ENCODE measurements at places on chromosomes 1 and 21.

DNA sequence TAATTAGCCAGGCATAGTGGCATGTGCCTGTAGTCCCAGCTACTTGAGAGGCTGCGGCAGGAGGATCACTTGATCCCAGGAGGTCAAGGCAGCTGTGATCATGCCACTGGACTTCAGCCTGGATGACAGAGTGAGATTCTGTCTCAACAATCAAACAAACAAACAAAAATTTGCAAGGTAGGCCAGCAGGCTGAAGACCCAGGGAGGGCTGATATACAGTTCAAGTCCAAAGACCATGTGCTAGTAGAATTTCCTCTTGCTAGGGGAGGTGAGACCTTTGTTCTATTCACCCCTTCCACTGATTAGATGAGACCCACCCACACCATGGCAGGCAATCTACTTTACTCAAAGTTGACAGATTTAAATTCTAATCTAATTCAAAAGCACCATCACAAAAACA is 31.2 kb upstream of the CNN3 start:
- H3K4me1 ChIP-seq: no peaks in the 10 kb centered on the region
- no peaks in the 10 kb centered on the region for H3K36me3 ChIP-seq
- H3K27me3 ChIP-seq: no peaks in the 10 kb centered on the region
- no peak overlapping the region for H3K4me3 ChIP-seq
- no peak for DNase-seq

DNA sequence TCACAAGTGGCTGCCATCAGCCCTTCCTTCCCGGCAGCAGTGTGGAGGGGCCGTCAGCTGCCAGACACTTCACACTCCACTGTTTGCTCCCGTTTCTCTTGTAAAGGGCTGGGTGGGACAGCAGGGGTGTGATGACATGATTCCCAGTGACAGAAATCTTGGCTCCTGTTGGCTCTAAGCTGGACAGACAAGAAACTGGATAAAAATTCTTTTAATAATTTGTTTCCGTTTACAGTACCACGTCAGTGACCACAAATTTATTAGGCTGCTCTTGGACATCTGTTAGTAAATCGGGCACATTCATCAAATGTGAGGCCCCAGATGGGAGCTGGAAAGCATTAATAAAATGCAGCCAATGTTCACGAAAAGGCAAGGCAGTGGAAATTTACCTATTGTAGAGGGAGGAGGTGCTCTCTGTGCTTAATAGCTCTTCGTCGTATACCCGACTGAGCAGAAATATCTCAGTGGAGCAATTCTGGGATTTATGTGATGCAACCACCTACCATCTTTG is 353.7 kb upstream of the GREM2 start:
- no peaks in the 10 kb centered on the region for H3K4me1 ChIP-seq
- no peak for DNase-seq
- no peak overlapping the region for H3K4me3 ChIP-seq
- H3K36me3 ChIP-seq: no peaks in the 10 kb centered on the region

- no peak overlapping the region for H3K27ac ChIP-seq
- H3K36me3 ChIP-seq: no peaks in the 10 kb centered on the region
- no peaks in the 10 kb centered on the region for H3K4me1 ChIP-seq
- H3K4me3 ChIP-seq: no peak overlapping the region
These were observed 122.3 kb upstream of the GRIK3 start for GRCh38 chr1:37156646-37157045.

DNA sequence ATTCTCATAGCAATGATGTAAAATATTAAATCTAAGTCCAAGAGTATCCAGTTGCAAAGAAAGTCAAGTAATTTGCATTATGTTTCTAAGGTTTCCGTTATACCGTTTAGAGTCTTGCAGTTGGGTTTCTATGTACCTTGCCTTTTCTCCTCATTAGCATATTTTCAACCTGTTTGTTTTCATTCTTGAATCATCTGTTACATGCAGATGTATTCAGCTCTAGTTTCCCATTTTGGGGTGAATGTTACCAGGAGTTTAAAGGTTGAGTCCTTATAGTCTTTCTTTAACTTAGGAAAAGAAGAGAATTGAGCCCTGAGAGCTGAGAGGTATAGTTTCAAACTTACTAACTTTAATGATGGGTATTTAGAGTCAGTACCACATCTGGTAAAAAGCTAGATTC is 139.9 kb downstream of the NFIA start:
- H3K4me1 ChIP-seq: peaks cover 20% of the 10 kb centered on the region
- H3K27me3 ChIP-seq: no peaks in the 10 kb centered on the region
- H3K36me3 ChIP-seq: no peaks in the 10 kb centered on the region
- no peak overlapping the region for H3K4me3 ChIP-seq
- H3K27ac ChIP-seq: no peak overlapping the region

DNA sequence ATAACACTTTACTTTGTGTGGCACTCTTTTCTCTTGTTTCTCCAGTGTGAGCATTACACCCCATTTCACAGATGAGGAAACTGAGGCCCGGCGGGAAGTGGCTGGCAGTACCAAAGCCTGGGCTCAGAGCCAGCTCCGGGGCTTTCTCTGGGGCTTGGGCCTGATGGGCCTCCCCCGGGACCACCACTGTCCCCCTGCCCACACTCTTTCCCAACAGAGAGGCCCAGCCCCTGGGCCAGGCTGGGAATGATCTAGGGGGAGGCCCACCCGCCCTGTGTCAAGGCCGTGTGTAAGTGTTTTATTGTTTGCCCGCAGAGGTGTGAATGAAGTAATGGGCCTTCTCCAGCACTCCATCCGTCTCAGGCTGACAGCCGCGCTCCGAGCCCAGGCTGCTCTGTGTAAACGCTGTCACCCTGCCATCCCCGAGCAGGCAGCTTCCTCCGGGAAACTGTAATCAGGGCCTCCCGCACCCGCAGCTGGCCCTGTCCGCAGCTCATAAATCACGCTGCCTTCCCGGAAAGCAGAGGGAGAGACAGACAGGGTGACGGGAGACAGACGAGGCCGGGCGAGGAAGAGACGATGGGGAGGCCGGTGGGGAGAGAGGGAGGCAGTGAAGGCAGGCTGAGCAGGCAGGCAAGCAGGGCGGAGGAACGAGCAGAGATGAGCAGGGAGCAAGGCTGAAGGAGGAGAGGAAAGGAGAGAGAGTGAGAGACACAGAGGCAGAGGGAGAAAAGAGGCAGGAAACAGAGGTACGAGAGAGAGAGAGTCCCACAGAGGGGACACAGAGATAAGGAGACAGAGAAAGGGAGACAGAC is 109.7 kb upstream of the ZBTB40 start:
- no peak overlapping the region for H3K4me3 ChIP-seq
- H3K27me3 ChIP-seq: no peaks in the 10 kb centered on the region
- no peak for DNase-seq
- no peaks in the 10 kb centered on the region for H3K4me1 ChIP-seq
- no peaks in the 10 kb centered on the region for H3K36me3 ChIP-seq

DNA sequence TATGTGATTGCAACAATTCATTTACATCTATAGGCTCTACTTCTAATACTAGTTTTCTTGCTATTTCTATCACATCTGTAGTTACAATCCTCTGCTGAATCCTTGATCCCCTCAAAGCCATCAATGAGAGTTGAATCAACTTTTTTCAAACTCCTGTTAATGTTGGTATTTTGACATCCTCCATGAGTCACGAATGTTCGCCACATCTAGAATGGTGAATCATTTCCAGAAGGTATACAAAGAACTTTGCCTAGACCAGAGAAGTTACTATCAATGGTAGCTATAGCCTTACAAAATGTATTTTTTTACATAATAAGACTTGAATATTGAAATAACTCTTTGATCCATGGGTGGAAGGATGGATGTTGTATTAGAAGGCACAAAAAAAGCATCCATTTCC is 110.0 kb downstream of the AMY1C start:
- no peaks in the 10 kb centered on the region for H3K27me3 ChIP-seq
- H3K4me3 ChIP-seq: no peak overlapping the region
- no peaks in the 10 kb centered on the region for H3K36me3 ChIP-seq
- DNase-seq: no peak
- H3K27ac ChIP-seq: no peak overlapping the region

- H3K36me3 ChIP-seq: no peaks in the 10 kb centered on the region
- no peak overlapping the region for H3K4me3 ChIP-seq
- no peaks in the 10 kb centered on the region for H3K27me3 ChIP-seq
- H3K4me1 ChIP-seq: no peaks in the 10 kb centered on the region
These were observed 46.9 kb downstream of the FMO3 start for GRCh38 chr1:171137580-171137979.

- no peaks in the 10 kb centered on the region for H3K36me3 ChIP-seq
- H3K4me1 ChIP-seq: peaks cover 37% of the 10 kb centered on the region
- peak; percentile 91 for DNase-seq
- H3K27ac ChIP-seq: peak within 1 kb of the TSS; percentile 70
These were observed at the start of gene H6PD for GRCh38 chr1:9234223-9235095. Gene H6PD, plus strand, starts transcription at chr1:9234774. Its CDS starts 10,161 bp downstream, at chr1:9244935.

- DNase-seq: no peak
- H3K27me3 ChIP-seq: no peaks in the 10 kb centered on the region
- H3K4me3 ChIP-seq: no peak overlapping the region
- no peak overlapping the region for H3K27ac ChIP-seq
These were observed 1004.9 kb upstream of the NCAM2 start for GRCh38 chr21:19993268-19993667.

DNA sequence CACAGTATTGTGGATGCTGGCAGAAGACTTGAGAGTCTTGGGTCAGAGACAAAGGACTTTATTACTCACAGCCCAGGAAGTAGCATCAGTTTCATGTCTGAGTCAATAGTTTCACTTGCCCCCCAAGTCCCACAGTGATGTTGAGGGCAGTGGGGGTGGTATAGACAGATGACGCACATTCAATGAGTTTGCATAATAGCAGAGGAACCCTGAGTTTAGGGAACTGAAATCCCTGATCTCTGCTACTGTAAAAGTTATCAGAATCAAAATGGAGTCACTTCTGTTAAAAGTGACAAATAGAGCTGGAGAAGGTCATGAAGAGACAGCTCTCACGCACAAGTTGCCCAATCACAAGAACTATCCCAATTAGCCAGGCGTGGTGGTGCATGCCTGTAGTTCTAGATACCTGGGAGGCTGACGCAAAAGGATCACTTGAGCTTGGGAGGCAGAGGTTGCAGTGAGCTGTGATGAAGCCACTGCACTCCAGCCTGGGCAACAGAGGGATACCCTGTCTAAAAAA is 11.5 kb upstream of the HCRTR1 start:
- no peak overlapping the region for H3K27ac ChIP-seq
- H3K4me1 ChIP-seq: no peaks in the 10 kb centered on the region
- no peak overlapping the region for H3K4me3 ChIP-seq
- DNase-seq: no peak

GRCh38 chr1:93331412-93331811 is 14.3 kb upstream of the DR1 start:
- no peak overlapping the region for H3K27ac ChIP-seq
- DNase-seq: no peak

DNA sequence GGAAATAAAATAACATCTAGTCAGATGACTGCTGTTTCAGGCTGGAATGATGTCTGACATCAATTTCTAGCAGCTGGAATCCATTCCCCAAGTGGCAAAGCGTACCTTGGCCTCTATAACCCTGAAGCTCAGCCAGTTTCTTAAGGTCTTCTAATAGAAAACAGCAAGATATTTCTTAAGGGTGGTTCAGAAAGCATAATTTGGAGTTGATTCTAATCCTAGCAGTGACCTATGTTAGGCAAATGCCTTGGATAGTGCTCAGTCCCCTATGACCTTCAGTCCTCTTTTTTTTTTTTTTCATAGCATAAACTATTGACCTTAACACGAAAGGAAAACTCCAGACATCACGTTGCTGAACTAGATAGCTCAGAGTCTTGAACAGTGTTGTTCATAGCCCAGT is 56.5 kb downstream of the LAMC2 start:
- DNase-seq: no peak
- no peak overlapping the region for H3K27ac ChIP-seq
- no peaks in the 10 kb centered on the region for H3K4me1 ChIP-seq
- no peaks in the 10 kb centered on the region for H3K36me3 ChIP-seq

- peaks cover 5% of the 10 kb centered on the region for H3K4me1 ChIP-seq
- no peak overlapping the region for H3K27ac ChIP-seq
- H3K4me3 ChIP-seq: no peak overlapping the region
- no peaks in the 10 kb centered on the region for H3K27me3 ChIP-seq
- no peak for DNase-seq
These were observed 4.2 kb upstream of the UBE2G2 start for GRCh38 chr21:44805859-44806258.

DNA sequence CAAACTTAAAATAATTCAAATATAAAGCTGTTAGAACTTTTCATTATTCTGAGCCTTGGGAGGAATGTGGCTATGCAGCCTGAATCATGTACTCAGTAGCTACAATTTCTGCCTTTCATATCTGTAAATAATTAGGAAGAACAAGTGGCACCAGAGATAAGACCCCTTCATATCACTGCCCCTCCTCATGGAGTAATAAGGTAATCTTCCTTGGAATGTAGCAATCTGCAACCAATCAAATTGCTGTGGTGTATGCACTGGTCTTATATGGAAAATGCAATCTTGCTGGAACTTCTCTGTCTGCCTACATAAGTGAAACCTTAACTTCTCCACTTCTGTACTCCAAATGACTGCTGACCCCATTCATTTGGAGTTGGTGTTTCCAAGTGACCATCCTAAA is 104.4 kb upstream of the VANGL1 start:
- no peak overlapping the region for H3K27ac ChIP-seq
- no peaks in the 10 kb centered on the region for H3K27me3 ChIP-seq
- DNase-seq: no peak
- H3K36me3 ChIP-seq: no peaks in the 10 kb centered on the region
- no peak overlapping the region for H3K4me3 ChIP-seq

- no peak overlapping the region for H3K27ac ChIP-seq
- H3K4me1 ChIP-seq: no peaks in the 10 kb centered on the region
- H3K27me3 ChIP-seq: no peaks in the 10 kb centered on the region
- DNase-seq: no peak
- no peaks in the 10 kb centered on the region for H3K36me3 ChIP-seq
These were observed 42.9 kb downstream of the HLX start for GRCh38 chr1:220921971-220922635.

GRCh38 chr1:3292868-3293562 is 161.4 kb upstream of the ARHGEF16 start:
- H3K27ac ChIP-seq: no peak overlapping the region
- H3K27me3 ChIP-seq: no peaks in the 10 kb centered on the region
- H3K36me3 ChIP-seq: no peaks in the 10 kb centered on the region
- no peak overlapping the region for H3K4me3 ChIP-seq
- H3K4me1 ChIP-seq: no peaks in the 10 kb centered on the region

DNA sequence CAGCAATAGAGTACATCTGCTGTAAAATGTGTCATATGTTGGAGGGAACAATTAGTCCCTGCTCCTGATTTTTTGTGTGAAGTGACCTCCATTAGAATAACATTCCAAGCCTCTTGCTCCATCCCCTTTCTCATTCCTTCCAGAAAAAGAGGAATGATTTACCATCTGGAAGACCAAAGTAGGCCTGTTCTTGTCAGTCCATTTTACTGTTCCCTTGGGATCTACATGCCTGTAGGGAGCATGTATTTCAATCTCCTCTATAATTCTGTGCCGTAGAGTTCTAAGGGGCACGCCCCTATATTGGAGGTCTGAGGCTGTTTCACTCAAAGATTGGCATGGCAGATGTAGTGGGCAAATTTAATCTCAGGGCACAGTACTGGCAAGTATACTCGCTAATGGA is 48.8 kb upstream of the MAN1A2 start:
- H3K4me3 ChIP-seq: no peak overlapping the region
- DNase-seq: no peak
- H3K27me3 ChIP-seq: no peaks in the 10 kb centered on the region
- no peak overlapping the region for H3K27ac ChIP-seq
- H3K36me3 ChIP-seq: no peaks in the 10 kb centered on the region

- no peak overlapping the region for H3K27ac ChIP-seq
These were observed 312.6 kb downstream of the DUSP10 start for GRCh38 chr1:221429264-221429663.

GRCh38 chr1:19462781-19463503 is 22.4 kb downstream of the CAPZB start:
- no peak for DNase-seq
- no peaks in the 10 kb centered on the region for H3K27me3 ChIP-seq
- no peak overlapping the region for H3K4me3 ChIP-seq
- H3K36me3 ChIP-seq: no peaks in the 10 kb centered on the region
- no peak overlapping the region for H3K27ac ChIP-seq

Data from pancreas (tissue), 10 donors.